LNCaP clone FGC (cell line): ENCODE measurements at places on chromosomes 3 and 15.

DNA sequence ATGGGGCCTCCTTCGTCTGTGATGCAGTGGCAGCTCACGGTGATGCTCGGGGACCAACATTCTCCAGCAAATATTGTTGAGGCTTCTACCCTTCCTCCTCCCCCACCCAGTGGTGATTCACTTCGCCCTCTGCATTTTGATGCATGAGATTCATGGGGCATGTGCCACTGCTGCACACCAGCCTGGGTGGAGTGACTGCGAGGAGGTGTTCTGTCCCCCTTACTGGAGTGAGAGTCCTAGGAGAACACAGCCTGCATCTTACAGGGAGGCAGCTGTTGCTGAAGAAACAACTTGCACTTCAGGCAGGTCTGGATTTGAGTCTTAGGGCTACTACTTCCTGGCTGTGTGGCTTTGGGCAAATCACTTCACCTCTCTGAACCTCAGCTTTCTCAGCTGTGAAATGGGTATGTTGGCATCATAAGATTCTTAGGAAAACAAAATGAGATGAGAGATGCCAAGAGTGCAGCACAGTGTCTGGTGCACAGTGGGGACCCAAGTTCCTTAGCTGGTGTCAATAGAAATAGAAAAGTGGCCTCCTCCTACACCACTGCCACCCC is 10.2 kb upstream of the SKOR1 start:
- no peak for DNase-seq

- no peak for DNase-seq
Measured at GRCh38 chr3:72345237-72345878, 502.9 kb downstream of the SHQ1 start.

- no peak for DNase-seq
Measured at GRCh38 chr3:129598000-129598381, 8.5 kb downstream of the PLXND1 start.

DNA sequence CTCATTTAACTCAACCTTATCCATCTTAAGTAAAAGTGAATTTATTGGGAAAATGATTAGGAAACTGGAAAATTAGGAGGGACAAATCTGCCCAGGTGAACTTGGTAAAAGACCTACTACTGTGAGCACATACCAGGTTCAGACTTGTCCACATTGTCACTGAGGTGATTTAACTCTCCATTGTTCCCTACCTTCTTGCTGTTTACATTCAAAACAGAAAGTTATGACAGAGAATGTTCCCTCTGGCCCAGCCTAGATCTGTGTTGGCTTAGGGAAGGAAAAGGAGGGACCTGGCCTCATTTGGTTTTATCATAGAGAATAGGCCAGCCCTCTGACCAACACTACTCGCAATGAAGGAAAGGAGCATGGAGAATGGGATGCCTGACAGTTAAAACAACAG is 117.6 kb downstream of the SATB1 start:
- DNase-seq = no peak

- no peak for DNase-seq
Measured at GRCh38 chr15:101091080-101092017, 160.5 kb downstream of the CHSY1 start.

GRCh38 chr15:92848852-92849598 is 51.1 kb upstream of the CHD2 start:
- DNase-seq = no peak

GRCh38 chr3:32963871-32964270 is 12.4 kb downstream of the CCR4 start:
- no peak for DNase-seq

DNA sequence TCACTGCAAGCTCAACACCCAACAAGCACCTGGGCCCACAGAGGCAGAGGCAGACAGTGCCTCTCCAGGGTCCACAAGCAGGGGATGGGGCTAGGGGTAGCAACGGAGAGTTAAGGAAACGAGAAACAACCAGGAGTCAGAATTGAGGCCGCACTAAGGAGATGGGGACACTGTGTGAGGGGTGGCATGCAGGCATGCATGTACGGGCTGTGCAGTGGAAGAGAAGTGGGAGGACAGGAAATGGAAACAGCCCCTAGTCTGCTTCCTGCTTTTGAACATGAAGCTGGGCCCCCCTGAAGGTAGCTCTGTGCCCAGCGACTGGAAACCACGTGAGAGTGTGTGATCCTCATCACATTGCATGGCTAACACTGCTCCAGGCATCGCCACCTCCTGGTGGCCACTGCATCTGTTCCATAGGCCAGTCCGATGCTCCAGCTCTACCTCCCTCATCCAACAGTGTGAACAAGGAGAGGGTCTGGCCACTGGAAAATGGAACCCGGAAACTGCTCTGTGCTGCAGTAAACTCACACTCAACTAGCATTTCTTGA is 44.0 kb downstream of the XXYLT1 start:
- no peak for DNase-seq

- DNase-seq = no peak
Measured at GRCh38 chr3:178436773-178437172, 99.5 kb upstream of the KCNMB2 start.

DNA sequence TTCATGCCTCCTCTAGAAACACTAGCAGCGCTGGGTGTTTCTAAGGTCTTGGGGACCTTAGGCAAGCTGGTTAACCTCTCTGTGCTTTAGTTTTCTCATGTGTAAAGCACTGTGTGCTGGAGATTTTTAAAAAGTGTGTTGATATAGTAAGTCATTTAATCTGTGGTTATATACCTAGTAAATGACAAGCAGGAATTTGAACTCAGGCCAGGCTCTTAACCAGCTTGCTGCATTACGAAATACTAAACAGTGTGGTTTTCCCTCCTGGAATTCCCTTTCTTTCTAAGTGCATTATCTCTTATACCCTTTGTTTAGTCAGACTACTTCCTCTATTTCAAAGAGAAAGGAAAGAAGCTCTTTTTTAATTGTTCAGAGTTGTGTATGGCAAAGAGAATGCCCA is 26.5 kb downstream of the NEO1 start:
- DNase-seq = peak; percentile 50
